ENCODE measurements at places on chromosomes 12 and 14.

DNA sequence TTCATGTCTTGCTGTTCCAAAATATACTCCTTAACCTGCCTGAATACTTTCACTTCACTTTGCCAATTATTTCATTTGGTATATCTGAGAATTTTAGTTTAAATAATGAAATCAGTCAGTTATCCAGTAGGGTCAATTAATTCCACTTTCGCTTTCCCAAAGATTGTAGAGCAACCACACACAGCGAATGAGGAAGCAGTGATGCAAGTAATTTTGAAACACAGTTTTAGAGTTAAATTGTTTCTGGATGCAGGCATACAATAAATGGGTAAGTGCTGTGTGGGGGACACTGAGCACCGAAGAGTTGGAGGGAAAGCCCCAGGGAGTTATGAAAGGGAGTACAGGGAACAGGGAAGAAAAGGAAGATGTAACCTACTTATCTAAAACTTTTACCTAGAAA, 62.8 kb downstream of the TSHR start:
- DNase-seq = no peak

DNA sequence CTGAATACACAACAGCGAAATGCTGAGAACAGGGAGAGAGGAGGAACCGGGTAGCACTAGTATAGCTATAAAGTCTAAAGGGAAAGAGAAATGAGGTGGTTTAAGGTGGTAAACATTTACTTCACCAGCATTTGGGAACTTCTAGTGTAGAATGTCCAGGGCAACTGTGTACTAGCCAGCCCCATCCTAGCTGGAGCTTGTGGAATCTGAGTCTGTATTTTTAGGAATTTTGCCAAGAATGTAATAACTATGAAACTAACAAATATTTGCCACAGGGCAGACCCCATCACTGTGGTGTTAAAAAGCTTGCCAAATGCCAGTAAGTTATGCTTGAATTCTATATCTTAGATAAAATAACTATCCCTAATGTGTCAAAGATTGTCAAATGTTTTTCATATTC, 398.9 kb upstream of the MIS18BP1 start:
- no peak for DNase-seq

GRCh38 chr12:52277486-52278245, 3.2 kb downstream of the KRT86 start:
- DNase-seq = no peak

DNA sequence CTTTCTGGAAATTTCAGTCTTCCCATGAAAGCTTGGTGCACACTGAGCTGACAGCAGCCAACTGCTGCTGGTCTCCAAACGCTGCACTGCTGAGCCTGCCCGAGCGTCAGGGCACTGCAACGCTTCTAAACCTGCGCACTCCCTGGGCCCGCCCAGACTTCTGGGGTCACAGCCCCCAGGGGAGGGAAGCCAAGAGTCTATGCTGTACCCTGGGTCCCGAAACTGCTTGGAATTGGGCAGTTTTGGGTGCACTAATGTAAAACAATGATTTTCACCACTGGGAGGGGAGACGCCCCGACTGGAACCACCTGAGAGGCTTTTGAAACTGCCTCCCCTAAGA, 32.0 kb downstream of the CCDC92 start:
- DNase-seq = no peak

DNA sequence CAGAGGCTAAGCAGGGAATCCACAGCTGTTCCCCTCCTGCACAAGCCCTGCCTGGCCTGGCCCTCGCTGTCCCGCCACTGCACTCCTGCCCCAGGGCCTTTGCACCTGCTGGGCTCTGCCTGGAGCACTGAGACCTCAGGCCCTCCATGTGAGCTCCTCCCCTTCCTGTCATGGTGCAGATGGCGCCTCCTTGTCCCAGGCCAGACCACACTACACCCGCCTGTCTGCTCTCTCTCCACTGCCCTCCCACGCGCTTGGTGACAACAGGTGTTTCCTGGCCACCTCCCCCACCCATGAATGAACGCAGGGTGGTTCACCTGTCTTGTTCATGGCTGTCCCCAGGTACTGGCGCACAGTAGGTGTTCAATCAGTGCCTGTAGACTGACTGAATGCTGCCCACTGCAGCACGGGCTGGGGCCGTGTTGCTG, 82.9 kb downstream of the NCOR2 start:
- DNase-seq = no peak

- no peak for DNase-seq
Measured at GRCh38 chr12:15899282-15899870, 11.8 kb upstream of the DERA start.

- DNase-seq = no peak
Measured at GRCh38 chr12:101690544-101691098, 6.8 kb upstream of the CHPT1 start.

DNA sequence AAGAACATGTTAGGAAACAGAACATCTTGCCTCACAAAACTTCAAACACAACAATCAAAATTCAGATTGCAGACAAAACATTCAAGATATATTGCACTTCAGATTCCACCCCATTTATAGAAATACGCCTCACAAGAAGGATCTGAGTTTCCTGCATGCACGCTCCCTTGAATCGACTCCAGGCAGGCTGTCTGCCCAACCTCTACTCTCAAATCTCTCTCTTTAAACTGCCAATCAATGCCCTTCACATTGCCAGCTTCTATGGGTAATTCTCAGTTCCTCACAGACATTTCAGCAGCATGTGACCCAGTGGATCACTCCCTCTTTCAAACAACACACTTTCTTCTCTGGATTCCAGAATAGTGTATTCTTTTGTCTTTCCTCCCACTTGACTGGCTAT, 184.1 kb downstream of the PRKD1 start:
- no peak for DNase-seq

DNA sequence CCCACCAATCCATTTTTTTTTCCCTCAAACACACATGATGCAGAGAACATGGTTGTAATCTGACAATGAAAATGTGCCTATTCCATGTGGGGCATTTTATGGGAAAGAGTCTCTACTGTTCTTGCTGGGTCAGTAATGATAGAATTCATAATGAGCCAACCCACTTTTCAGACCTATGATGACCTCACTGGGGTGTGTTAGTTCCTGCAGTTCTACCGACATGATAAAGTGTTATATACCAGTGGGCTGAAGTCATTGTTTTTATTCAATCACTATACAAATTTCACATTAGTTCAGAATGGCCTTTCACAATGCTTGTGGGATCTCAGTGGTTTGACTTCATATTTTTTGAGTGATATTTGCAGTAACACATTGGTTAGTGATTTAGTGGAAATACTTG, 47.5 kb downstream of the PPFIBP1 start:
- DNase-seq = no peak

DNA sequence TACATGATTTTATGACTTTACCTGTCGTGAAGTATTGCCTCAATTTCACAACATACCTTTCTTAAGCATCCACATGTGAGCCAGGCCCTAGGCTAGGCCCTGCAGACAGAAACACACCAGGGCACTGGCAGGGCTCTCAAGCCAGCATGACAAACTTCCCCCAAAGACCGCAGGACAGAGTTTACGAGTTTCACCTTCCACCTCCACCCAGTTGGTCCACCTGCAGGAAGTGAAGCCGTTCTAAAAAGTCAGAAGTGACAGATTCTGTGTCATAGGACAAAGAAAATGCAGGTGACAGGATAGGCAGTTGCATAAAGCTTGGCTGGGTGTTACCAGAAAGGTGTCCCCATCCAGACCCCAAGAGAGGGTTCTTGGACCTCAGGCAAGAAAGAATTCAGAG, 382.3 kb downstream of the PCNX1 start:
- no peak for DNase-seq

- no peak for DNase-seq
Measured at GRCh38 chr14:44795725-44796124, 166.0 kb downstream of the KLHL28 start.

DNA sequence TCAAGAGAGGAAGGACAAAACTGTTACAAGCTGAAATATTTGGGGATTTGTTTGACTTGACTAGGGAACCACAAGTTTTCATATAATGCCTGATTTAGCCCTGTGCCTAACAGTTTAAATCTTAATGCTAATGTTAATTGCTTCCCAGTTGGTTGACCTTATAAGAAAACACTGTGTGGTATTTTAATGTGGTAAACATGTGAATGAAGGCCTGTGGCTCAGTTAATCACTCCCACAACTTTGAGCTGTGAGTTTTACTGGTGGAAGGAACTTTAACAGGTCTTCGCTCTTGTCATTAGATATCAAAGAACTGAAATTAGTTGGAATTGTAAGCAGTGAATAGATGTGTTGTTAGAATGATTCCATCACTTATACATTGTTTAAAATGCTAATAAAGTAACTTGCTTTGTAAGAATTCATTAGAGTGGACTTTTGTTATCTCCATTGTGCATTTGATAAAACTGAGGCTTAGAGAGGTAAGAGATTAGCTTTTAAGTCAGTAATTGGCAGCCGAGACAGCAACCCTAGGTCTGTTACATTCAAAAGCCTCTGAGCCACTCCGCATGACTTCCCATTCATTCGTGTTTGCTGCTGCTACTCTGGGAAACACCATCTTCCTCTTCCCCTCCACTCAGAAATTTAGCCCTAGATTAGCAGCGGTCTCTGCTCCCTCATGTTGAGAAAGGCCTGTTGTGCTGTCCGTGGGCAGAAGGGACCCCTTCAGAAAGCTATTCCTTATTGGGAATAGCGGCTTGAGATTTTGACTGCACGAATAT, 1.0 kb upstream of the TBK1 start:
- no peak for DNase-seq

Measured in stimulated activated CD8-positive, alpha-beta memory T cell treated with anti-CD3 and anti-CD28 coated beads, Interleukin-7, amount 100 ng/mL, for 1 hour (primary cell).